Vein endothelial cell (primary cell): ENCODE measurements at places on chromosomes 6 and 20. TPM values are rescaled to one million over a fixed set of nuclear protein-coding genes. Genes with fewer than 3 reads are reported as not detected.

SLC22A16 gene
- not detected in 2 replicates for total RNA-seq

FAM83B gene
- total RNA-seq, result not detected in 2 replicates

SLC35D3 gene
- not detected in 2 replicates for total RNA-seq

SLC32A1 gene
- not detected in 2 replicates for total RNA-seq

COL9A3 gene
- total RNA-seq, result 0.19 and 0.65 TPM in 2 replicates
